Amygdala (tissue), 56 donors: ENCODE measurements at places on chromosomes 12 and 14.

DNA sequence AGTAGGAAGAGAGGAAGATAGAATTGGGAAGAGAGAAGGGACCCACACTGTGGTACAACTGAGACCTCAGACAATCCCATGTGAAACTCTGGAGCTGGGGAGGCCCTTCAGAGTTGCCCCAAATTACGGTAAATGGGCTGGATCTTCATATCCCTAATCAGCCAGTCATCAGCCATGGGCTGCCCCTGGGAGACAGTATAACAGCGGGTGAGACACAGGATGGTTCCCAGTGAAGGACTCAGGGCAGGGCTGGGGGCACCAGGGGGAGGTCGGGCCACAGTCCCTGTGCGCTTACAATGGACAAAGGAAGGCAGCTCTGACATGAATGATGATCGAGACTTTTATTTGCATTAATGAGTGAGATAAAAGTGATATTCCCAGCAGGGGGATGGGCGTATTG lies 74.2 kb upstream of the BDKRB2 start:
- no peak for DNase-seq

GRCh38 chr14:97282210-97283004 lies 485.2 kb downstream of the VRK1 start:
- DNase-seq = no peak

DNA sequence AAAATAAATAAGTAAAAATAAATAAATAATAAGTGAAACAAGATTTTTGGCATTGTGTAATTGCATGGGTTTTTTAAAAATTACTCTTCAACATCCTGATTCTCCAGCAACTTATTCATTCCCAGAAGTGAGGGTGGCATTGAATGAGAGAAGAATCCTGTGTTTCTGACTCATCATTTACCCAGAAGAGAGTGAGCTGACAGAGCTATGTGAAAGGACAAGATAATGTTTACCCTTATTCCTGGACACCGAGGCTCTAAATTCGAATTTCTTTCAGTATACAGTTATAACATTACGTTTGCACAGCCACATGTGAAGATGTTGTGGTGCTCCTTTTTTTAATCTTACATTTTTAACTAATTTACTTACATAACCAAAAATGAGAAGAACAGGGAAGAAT lies 36.4 kb downstream of the BBS10 start:
- DNase-seq = no peak

DNA sequence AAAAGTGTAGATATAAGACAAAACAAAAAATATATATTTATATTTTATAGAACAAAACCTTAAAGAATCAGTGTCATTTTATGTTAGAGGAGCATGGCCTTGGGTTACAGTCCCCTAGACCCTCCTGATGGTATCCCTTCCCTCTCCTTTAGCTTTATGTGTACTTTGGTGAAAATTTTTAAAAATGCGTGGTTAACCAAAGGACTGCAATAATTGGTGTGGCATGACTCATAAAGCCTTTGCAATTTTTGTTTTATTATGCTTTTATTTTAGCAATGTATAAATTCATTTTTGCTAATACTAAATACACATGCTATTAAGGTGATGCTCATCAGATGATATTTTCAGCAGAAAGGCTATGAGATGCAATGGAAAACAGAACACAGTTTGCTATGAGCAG lies 264.4 kb downstream of the SYT1 start:
- DNase-seq = no peak

GRCh38 chr12:110860833-110861296 lies 14.1 kb downstream of the CCDC63 start:
- no peak for DNase-seq

DNA sequence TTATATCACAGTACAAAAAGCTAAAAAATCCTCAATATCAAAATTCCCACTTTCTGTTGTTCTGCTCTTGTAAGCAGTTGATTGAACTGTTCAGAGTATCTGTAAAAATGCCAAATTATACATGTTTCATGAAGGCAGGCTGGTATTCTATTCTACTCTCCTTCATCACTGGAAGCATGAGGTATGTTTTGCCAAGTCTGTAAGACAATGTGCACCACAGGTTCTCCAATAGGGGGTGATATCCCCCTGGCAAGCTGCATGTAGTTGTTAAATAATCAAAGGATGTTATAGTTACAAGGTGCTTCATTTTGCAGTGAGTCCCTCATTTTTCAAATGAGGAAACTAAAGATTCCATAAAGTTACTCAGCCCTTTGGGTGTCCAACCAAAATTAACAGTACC lies 15.1 kb upstream of the NEK9 start:
- no peak for DNase-seq

GRCh38 chr14:33273978-33274377 lies 335.3 kb downstream of the NPAS3 start:
- no peak for DNase-seq

DNA sequence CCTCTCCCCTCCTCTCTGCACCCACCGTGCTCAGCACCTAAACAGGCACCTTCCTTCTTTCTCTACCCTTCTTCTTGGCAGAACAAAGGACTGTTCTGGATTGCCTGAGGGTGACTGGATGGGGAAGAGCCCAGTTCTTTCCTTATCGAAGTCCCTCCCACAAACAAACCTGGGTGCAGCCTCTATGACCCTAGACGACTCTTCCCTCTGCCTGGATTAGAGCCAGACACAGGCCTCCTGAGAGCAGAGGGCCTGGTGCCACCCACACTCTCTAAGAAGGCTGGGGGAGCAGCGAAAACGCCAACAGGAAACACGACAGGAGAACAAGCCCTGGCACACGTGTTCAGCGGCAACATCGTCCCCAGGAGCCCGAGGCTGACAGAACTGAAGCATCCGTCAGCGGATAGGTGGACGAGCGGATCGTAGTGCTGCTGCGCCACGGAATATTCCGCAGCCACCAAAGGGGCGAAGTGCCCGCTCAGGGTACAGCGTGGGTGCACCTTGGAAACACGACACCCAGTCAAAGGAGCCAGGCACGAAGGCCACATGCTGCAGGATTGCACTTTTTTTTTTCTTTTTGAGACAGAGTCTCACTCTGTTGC lies 38.0 kb downstream of the RIMBP2 start:
- DNase-seq = no peak

- DNase-seq = no peak
Measured at GRCh38 chr14:81303258-81303935, 82.6 kb upstream of the GTF2A1 start.

DNA sequence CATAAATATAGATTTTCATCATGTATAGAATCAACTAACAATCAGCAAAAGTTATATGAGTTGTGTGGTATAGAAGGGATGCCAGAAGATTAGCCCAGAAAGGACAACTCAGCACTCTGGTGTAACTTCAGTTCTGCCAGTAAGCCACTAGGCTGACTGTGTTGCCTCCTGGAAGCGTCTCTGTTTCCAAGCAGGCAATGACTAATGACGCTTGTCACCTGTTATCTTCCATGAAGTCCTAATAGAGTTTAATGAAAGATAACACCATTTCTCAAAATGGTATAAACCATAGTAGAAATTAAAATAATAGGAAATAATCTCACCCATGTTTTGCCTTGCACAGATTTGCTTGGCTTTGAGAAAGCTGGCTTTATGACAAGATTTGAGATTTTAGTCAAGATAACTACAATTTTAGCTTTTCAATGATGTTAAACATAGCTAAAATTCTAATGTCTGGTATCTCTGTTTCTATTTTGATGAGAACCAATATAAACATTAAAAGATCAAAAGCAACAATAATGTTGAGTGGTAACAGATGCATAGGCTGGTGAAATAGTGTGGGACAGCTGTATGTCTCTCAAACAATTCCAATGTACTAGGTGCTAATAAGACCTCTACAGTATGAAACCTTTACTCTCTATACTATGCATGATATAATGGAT lies 9.0 kb upstream of the RNU6-7 start:
- no peak for DNase-seq

DNA sequence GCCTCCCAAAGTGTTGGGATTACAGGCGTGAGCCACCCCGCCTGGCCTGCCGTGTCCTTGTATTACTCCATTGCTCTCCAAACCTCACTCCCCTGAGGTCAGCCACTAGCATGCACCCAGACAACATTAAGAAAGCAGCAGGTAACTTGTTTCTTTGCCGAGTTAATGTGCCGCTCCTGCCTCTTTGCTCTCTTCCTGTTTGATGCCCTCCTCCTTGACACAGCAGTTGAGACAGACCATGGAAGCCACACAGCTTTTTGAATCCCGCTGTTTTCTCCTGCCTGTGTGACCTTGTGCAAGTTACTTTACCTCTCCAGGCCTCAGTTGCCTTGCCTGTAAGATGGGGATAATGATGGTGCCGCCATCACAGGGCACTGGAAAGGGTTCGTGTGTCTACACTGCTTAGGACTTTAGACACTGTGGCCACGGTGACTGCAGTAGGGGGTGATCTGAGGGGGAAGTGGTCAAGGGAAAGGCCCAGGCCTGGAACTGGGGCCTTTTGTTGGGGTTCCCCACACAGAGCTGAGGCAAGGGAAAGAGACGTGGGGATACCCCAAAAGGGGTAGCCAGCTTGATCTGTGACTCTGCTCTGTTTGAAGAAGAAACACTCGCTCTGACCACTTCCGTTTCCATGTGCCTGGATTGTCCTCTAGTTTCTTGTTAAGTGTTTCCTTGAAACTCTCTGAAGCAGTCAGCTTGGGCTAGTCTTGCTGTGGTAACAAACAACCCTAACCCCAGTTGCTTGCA lies 69.3 kb downstream of the RIN3 start:
- no peak for DNase-seq

GRCh38 chr14:20782280-20782890 lies 1.3 kb downstream of the RNASE6 start:
- DNase-seq = no peak

GRCh38 chr12:67647181-67647798 lies 1.3 kb upstream of the DYRK2 start:
- DNase-seq = no peak

DNA sequence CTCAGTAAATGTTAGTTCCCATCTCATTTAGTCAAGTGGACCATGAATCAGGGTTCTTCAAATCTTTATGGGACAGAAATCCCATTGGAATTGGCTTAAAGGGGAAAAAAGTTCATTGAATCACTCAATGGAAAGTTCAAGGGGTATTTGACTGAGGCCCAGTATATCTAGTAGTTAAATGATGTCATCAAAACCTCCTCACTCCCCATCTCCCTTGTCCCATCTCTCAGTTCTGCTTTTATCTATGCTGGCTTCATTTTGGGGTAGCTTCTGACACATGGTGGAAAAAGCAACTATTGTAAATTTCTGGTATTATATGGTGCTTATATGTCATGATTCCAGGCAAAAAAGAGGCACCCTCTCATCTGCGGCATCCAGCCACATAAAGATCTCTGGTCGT lies 51.9 kb downstream of the DAAM1 start:
- no peak for DNase-seq

DNA sequence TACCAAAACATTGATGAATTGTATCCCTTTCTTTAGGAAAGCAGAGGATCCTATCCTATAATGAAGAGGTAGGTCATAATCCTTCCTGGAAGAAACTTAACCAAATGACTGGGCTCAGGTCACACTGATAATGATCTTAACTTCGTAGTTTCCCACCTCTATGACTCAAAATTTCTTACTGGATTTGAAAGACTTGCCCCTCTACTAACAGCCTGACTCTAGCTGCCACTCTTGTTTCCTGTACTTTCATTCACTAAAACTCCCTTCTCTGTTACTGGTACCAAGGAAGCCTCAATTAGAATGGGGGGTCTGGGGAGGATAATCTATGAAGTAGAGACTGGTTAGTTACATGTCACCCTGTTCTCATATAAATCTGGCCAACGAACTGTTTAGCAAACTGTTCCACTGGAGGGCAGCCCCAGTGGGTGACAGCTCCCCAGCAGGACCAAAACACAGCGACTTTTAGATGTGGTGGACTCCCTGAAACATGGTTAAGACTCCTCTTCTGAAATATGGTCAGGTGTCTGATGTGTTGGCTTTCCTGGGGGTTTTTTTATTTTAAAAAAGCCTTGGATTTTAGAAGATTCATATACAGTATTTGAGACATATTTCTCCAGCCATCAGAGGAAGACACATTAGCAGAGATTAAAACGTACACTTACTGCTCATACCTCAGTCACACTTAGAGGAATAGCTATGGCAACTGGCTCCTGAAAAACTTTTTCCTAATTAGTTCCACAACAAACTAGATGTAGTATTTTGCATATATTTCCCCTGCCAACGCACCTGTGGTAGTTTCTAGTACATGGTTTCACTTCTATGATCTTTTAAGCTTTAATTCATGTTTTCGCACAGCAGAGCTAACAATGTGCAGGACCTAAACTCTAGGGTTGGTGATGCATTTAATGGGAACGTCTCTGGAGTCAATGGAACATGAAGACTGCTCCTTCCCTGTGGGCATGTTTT lies 72.3 kb downstream of the ACADS start:
- DNase-seq = no peak

DNA sequence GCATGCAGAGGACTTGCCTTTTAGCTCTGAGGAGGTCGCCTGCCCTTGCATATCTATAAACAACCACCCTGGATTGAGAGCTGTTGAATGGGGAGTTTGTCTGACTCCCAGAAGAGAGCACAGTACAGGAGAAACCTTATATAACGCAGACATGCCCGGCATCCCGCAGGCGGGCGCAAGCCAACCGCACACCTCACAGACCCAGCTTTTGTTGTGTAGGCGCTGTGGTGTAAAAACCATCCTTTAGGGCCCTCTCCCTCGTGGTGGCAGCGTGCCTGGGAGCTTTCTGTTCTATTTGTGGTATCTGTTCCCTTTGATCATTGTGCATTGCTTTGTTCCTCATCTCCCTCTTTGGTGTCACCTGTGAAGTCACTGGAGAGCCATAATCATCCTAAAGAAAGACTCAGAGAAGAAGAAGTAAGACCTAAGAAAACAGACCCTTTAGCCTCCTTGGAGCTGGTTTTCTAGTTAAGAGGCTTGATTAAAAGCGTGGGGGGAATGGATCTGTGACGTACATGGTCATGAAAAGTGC lies 77.7 kb downstream of the ETV6 start:
- no peak for DNase-seq

- no peak for DNase-seq
Measured at GRCh38 chr12:53890081-53890480, 48.5 kb upstream of the HOXC13 start.

GRCh38 chr14:32013083-32013482 lies 64.0 kb upstream of the ARHGAP5 start:
- DNase-seq = no peak

DNA sequence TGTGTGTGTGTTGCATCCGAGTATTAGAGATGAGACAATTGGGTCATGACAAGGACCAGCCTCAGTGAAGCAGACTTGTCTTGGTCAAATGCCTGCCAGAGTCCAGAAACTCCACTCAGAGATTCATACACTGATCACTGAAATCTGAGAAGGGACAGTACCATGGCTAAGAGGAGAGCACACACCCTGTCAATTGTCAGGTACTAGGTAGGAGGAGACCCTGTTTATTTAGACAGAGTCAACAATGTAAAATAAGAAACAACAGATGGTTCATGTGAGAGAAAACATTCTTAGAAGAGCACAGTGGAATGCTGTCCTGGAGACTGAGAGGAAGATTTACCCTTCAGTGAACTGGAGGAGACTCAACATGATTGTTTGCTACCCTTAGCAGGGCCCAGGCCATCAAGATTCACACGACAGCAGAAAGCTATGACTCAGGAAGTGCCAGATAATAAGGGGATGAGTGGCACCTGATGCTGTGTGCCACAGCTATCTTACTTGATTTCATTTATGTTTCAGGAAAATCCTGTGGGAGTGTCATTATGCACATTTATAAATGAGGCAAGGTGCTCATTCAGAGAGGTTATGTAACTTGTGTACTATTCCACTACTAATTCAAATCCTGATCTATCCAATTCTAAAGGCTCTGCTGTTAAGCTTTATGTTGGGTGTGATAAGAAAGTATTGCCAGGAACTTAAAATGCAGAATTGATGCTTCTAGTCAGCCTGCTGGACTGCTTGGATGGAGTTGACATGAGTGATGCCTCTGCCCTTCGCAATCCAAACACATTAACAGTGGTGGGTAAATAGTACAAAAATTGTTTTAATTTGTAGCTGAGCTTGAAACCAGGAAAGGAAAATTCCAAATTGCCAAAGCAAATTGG lies 136.6 kb upstream of the NEDD1 start:
- no peak for DNase-seq
